ENCODE measurements at places on chromosomes 2 and 18.

DNA sequence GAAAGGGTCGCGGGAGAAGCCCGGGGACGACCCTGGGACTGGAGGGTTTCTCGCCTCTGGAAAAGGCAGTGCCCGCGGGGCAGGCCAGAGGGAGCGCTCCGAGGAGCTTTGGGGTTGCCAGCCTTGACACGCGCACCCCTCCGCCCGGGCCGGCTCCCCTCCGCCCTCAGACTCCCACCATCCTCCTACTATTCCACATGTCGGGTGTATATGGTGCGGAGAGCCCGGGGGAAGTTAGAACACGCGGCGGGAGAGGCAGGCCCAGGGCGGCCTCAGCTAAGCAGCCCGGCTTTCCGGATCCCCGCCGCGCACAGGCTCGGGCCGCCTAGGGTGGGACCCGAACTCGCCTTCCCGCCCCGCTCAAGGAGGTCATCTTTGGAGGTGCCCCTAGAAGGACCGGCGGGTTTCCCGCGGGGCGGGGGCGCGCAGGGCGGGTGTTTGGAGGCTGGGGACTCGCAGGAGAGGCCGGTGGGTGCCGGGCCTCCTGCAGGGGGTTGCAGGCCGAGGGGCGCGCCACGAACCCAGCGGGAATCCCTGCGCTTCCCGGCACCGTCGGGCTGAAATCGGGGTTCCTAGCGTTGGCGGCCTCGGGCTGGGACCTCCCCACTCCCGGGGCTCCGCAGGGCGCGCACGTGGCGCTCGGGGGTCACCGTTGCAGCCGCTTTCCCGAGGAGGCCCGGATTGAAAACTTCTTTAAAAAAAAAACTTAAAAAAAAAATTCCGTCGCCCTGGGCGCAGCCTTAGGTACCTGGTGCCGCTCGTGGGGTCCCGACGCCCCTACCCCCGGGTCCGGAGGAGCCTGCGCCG, 3.7 kb downstream of the NFATC1 start:
- DNase-seq = no peak

- no peak for DNase-seq
Observed at GRCh38 chr2:96727431-96727830, 12.4 kb downstream of the LMAN2L start.

DNA sequence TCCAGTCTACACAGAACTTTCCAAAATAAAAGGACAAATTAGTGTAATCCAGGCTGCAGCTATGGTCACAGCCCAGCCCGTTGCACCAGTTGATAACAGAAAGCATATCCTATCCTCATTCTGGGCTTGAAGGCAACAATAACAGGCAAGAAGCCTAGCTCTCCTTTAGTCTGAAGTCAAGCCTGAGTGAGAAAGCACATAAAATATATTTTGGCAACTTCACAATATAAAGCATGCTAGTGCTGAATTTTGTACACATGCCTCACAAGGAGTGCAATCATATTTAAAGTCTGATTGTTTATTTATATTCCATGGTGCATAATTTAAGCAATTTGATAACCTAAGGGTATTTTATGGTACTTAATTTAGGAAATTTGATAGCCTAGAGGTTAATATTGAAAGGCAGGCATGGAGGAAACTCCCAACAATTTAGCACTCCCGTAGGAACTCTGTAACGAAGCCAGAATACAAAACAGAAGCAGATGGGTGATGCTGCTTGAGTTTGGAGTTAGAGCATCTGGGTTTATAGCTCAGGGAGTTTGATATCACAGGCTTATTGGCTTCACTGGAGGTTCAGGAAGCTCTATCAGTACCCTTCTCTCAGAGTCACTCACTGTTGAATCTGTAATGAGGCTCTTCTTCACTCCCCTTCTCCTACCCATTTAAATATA, 1199.1 kb upstream of the GYPC start:
- DNase-seq = no peak

DNA sequence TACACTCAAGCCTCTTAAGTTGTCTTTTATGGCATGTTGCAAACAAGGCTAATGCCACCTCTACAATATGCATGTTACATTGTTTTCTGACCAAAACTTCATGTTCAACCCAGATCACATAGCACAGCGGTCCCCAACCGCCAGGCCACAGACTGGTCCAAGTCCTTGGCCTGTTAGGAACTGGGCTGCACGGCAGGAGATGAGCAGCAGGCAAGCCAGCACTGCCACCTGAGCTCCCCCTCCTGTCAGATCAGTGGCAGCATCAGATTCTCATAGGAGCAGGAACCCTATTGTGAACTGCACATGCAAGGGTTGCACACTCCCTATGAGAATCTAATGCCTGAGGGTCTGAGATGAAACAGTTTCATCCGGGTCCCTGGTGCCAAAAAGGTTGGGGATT, 324.8 kb upstream of the CHAC2 start:
- peak; percentile 3 for DNase-seq

GRCh38 chr2:140200764-140201163, 1420.6 kb upstream of the NXPH2 start:
- no peak for DNase-seq

DNA sequence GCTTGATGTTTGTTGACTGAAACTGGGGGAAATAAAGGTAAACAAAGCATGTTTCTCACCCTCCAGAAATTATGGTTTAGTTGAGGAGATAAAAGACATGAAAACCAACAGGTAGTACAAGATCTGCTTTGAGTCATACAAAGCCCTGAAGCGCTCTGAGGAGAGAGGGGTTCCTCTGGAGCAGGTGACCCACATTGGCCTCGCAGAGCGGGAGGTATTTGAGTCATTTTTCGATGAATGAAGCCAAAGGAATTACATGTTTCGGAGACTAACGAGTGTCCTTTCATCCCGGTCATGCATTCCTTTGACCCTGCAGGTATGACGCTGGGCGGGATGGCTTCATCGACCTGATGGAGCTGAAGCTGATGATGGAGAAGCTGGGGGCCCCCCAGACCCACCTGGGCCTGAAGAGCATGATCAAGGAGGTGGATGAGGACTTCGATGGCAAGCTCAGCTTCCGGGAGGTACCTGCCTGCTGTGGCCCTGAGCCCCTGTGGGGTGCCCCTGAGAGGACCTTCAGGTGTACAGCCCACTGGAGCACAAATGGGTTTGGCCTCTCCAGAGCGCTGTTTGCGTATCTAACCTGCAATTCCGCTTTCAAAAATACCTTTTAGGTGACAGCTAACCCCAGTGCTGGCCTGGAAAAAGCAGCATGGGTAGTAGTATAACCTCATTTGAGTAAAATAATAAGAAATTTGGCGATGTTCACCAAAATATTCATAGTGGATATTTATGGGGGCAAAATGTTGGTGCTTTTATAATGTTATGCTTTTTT, 29.3 kb downstream of the EFHD1 start:
- DNase-seq = no peak

DNA sequence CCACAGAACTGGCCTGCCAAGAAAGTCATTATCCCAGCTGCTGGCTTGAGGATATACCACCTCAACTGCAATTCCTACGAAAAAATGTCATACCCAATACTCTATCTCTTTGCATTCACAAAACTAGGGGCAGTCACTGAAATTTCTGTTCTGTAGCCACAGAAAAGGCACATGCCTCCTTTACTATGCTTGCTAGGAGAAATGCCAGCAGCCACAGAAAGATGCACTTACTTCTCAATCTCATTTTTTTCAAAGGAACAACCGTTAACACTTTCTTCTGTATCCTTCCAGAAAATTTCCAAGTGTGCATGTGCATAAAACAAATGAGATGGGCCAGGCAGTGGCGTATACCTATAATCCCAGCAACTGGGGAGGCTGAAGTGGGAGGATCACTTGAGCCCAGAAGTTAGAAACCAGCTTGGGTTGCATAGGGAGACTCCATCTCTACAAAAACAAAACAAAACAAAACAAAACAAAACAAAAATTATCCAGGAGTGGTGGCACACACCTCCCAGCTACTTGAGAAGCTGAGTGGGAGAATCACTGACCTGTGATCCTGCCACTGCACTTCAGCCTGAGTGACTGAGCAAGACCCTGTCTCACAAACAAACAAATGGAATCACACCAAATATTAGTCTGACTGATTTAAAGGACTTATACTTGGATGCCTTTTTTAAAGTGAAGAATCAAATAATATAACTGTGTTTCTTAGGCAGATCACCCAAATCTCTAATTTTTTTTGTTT, 22.4 kb upstream of the PUM2 start:
- no peak for DNase-seq

- no peak for DNase-seq
Observed at GRCh38 chr2:105399207-105399861, 483 bp upstream of the FHL2 start.

DNA sequence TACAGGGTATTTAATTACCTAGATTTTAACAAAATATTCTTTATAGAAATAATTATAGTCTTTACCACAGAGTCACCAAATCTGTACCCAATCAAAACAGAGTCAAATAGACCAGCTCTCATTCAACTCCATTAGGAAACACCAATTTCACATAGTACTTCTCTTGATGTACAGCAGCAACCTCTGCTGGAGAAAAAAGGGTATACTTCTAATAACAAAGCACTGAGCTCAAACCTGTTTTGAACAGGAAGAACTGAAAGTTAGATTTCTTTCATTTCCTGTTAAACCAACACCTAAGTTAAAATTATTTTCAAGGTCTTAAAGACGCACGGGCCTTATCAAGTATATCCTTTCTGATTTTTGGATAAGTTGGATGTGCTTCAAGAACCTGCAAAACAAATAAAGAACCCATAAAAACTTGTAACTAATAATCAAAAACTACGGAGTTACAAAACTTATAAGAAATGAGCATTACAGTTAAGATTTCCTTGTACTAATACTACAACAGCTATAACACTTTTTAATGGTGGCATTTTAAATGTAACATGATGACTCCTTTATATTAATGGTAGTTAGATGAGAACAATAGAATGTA, 79.0 kb downstream of the TTC21B start:
- DNase-seq = peak; percentile 61

DNA sequence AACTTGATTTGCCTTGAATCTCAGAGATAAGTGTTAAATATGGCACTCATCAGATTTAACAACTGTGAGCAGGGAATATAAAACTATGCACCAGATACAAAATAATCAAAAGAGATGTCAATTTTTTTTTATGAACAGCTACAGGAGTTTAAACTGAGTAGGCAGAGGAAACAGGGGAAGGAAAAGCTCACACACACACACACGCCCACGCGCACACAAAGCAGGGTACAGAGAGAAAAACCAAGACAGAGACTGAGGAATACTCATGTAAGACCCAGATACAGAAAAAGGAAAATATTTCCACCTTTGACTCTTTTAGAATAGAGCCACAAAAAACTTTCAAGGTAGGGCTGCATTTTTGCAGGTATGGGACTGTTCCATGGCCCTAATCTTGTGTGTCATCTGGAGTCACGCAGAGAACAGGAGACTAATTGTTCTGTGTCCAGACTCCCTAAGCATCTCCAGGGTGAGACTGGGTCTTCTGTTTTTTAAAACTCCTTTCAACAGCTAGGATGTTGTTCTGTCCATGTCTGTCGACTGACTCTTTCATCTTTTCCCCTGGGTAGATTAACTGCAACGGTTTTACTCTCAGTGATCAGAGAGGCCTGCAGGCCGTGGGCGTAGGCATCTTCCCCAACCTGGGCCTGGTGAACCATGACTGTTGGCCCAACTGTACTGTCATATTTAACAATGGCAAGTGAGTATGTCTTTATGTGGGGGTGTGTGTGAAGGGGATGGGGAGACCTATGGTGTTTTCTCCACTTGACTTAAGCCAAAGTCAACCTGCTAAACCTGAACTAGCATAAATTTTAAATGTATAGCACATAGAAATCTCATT, 23.0 kb downstream of the SMYD1 start:
- DNase-seq = no peak

- DNase-seq = no peak
Observed at GRCh38 chr2:28117104-28117596, 226.6 kb downstream of the BABAM2 start.

GRCh38 chr2:102345329-102345920, 10.2 kb upstream of the IL18R1 start:
- no peak for DNase-seq

DNA sequence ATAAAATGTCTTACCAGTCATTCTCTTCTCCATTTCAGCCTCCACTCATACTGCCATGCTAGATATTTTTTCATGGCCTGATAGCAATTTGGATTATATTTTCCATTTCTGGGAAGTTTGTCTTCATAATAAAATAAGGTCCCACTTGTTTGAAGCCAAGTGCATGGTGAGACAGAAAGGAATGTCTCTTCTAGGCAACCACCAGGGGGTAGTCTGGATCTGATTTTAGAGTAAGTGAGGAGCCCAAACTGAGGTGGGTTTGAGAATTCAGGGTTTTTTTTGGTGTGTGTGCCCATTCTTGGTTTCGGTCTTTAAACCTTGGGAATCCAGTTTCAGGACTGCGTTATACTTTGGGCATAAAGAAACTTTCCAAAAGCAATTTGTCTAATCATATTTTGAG, 315.5 kb downstream of the RPRM start:
- DNase-seq = peak; percentile 70

DNA sequence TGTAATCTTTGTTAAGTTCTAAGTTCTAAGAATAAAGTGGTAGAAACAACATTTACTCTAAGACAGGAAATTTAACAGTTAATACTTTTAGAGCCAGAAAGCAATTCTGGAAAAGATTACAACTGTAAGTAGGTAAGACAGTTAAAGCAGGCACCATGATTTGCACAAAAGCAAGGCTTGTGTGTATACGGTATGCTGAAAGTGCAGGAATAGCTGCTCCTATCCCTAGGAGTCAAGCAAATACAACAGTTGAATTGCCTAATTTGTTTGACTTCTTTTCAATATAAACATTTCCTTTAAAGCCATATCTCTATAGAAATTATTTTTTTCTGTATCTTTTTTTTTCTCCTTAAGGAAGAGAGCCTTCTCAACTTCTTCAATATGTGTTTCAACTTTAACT, 116.4 kb downstream of the KCNJ3 start:
- DNase-seq = no peak

DNA sequence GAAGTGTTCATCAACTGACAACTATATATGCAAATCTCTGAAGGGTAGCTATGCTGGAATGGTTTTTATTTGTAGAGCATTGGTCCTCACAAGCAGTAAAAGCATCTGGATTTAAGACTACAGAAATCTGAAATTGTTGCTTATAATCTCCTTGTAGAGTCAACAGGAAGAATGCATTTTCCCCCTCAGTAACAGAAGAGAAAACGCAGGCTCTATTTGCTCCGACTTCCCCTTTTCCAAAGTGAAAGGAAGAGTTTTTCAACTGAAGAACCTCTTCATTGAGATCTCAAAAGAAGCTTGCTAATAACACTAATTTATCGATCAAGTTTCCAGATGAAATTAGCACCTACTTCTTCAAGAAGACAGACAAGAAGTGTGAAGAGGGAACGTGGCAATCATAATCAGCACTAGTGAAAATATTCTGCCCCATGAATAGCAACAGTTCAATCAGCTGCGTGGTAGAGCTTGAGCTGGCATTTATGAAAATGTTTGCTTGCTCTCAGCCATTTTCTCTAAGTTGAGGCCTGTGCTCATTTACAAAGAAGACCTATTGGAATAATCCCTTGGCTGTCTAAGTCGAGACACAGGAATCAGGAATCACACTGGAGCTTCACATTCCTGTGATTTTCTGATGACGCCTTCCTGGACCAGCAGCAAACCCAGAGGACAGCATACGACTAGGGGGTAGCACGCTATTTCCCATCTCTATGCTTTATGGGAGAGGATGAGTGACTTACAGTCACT, 43.7 kb downstream of the TGIF1 start:
- no peak for DNase-seq
